ENCODE measurements at places on chromosomes 5 and 9. TPM values are rescaled to one million over a fixed set of nuclear protein-coding genes. Genes with fewer than 3 reads are reported as not detected.

DNA sequence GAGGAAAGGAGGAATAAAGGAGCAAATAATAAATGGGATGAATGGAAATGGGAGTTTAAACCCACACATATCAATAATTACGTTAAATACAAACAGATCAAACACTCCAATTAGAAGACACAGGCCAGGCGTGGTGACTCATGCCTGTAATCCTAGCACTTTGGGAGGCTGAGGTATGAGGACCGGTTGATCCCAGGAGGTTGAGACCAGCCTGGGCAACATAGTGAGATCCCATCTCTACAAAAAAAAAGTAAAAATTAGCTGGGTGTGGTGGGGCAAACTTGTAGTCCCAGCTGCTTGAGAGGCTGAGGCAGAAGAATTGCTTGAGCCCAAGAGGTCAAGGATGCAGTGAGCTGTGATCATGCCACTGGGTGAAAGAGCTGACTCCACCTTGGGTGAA lies 3.7 kb downstream of the BAAT start:
- no peak for DNase-seq

SAPCD2 gene
- 30.0 TPM for total RNA-seq

CCNI2 gene
- 8.9 TPM for total RNA-seq

- DNase-seq: peak; percentile 51
Observed at GRCh38 chr5:174935854-174936474, 211.6 kb downstream of the MSX2 start.

DNA sequence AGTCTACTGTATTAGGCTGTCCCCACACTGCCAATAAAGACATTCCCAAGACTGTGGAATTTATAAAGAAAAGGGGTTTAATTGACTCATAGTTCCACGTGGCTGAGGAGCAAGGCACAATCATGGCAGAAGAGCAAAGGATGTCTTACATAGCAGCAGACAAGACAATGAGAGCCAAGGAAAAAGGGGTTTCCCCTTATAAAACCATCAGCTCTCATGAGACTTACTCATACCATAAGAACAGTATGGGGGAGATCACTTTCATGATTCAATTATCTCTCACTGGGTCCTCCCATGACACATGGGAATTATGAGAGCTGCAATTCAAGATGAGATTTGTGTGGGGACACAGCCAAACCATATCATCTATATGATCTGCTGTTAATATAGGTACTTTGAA lies 14.8 kb upstream of the FSTL4 start:
- DNase-seq: no peak

- no peak for DNase-seq
Observed at GRCh38 chr5:1400936-1401335, 44.3 kb downstream of the SLC6A3 start.

- no peak for DNase-seq
Observed at GRCh38 chr5:18985171-18985758, 1002.7 kb downstream of the CDH18 start.

DNA sequence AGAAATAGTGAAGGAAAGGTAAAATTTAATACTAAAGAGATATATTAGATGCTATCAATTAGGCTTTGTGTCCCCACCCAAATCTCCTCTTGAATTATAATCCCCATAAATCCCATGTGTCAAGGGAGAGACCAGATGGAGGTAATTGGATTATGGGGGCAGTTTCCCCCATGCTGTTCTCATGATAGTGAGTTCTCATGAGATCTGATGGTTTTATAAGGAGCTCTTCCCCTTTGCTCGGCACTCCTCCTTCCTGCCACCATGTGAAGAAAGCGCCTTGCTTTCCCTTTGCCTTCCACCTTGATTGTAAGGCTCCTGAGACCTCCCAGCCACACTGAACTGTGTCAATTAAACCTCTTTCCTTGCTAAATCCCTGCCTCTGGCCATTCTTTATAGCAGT lies 697.0 kb upstream of the RGMB start:
- no peak for DNase-seq

CMYA5 gene
- 0.28 TPM for total RNA-seq

GCNT1 gene
- 11.1 TPM for total RNA-seq

DNA sequence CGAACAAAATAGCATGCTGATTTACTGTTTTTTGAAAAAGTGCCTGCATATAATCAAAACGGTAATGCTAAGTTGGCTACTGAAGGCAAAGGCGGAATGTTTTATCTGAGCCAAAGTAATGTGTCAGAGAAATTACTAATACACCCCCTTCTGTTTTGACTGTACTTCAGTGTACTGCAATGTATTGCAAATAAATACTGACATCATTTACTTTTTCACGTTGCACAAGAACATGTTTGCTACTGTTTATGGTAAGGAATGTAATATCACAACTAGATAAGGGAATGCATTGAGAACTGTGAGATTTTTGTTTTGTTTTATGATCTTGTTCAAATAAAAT lies 813 bp upstream of the AGTPBP1 start:
- no peak for DNase-seq

TIMD4 gene
- total RNA-seq: 4.9 TPM

DNA sequence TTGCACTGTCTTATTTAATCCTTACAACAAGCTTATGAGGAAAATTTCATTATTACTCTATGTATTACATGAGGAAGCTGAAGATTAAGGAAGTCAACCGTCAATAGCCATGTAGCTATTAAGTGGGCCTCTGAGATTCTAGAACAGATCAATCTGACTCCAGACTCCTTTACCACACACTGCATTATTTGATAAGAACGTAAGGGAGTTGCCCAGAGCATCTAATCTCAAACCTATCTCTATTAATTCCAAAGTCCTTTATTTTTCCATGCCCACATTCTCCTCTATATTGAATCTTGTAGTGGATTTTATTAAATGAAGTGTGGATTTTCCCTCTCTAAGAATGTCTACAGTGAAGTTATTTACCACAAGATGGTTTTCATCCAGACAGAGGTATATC lies 118.2 kb upstream of the MTAP start:
- no peak for DNase-seq

GRCh38 chr5:43255704-43256103 lies 57.5 kb downstream of the HMGCS1 start:
- no peak for DNase-seq

DNA sequence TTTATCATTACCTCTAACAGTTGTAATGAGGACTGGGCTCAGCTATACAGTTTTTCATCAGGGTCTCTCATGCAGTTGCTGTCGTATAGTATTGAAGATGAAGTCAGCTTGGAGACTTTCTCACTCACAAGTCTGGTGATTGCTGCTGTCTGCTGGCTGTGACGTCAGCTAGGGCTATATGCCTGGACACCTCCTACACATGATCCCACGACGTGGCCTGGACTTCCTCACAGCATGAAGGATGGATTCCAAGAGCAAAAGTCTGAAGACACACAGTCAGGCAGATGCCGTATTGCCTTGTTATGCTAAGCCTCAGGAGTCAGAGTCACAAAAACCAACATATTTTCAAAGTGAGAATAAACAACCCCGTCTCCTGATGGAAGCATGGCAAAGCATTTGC lies 193.3 kb downstream of the LURAP1L start:
- DNase-seq: no peak

Data from activated naive CD8-positive, alpha-beta T cell treated with anti-CD3 and anti-CD28 coated beads, Interleukin-2, amount 10 ng/mL, durations not matched to agents 7 days and 5 days (primary cell).